Endothelial cell of umbilical vein (primary cell): ENCODE measurements at places on chromosomes 4 and X. TPM values are rescaled to one million over a fixed set of nuclear protein-coding genes. Genes with fewer than 3 reads are reported as not detected.
A peak's percentile ranks its signal among the peaks of the same experiment; 100 is the strongest.

DNA sequence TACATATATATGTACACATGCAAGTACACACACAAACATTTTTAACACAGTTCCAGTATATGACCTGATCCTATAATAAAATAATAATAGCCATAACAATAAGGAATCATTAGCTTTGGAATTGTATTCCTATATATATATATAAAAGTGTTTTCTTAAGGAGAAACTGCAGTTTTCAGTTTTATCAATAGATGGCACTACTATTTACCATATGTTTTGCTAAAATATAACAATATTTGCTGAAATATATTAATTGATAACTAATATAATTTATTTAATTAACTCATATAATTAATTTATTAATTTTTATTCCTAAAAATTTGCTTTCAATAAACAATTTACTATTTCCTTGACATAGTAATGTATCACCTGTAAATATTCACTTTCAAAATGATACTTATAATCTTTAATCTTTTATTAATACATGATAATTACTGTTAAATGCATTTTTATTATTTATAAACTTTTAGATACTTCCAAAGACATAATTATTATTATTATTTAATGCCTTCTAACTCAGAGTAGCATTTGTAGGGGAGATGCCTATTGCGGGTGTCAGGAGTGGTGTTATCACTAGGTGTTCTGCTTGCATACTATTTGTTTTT, 599.5 kb downstream of the FSTL5 start:
- peak; percentile 17 for DNase-seq

DNA sequence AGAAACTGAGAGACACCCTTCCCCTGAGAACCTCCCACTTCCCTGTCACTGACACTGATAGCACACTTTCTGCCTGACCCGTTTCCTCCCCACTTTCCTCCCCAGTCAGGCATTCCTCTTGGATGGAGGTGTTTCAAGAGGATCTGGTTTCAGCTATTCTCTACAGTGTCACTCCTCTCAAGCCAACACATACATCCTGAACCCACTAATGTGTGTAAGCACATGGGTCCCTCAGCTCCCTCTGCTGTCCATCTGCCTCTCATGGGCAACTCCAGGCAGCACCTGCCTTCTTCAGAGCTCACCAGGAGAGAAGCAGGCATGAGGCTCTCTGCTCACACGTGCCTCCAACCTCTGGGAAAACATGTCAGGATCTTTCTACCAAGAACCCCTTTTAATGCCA, 207.6 kb downstream of the NAF1 start:
- no peak for DNase-seq

- peak; percentile 91 for DNase-seq
Observed at GRCh38 chr4:183335369-183335940, 13.2 kb upstream of the CLDN24 start.

GRCh38 chrX:23936180-23936579, 28.4 kb downstream of the CXorf58 start:
- DNase-seq: no peak

- no peak for DNase-seq
Observed at GRCh38 chr4:3434881-3435685, 6.7 kb upstream of the HGFAC start.

- peak; percentile 54 for DNase-seq
Observed at GRCh38 chrX:102835504-102836146, 101.4 kb upstream of the RAB40AL start.

GRCh38 chrX:150621652-150622051, 53.2 kb downstream of the MTM1 start:
- DNase-seq: no peak

DNA sequence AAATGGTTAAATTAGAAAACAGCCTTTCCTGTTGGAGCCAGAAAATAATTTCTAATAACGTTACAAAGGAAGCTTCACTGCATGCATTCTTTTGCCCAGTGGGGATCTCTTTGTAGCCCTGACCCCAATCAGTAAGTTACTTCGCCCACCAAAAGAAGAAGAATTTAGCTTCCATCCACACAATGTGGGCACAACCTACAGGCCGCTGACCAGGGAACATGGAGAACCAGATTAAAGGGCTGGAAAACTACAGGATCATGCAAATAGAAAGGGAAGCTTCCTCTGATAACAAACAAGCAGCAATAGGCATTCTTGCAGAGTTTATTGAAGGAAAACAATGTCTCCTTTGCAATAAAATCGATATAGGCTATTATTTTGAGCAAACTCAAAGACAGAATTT, 21.3 kb upstream of the TSPAN5 start:
- peak; percentile 38 for DNase-seq

GRCh38 chr4:72323227-72323626, 245.8 kb downstream of the ADAMTS3 start:
- DNase-seq: no peak

DNA sequence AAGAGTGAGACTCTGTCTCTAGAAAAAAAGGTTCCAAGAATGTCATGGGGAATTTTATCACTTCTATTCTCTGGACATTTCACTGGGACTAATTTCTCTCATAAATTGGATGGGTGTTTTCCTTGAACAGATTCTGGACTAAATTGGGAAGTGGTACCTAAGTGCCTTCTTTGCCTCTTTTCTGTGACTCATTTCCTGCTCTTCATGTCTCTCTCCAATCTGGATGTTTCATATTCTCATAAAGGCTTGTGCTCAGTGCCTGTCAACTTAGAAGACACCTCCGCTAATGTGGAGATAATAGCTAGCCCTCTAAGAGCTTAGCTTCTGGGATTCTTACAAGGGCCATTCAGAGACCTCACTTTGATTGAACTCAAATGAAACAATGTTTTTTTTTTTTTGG, 38.0 kb upstream of the IGFBP7 start:
- DNase-seq: no peak

DNA sequence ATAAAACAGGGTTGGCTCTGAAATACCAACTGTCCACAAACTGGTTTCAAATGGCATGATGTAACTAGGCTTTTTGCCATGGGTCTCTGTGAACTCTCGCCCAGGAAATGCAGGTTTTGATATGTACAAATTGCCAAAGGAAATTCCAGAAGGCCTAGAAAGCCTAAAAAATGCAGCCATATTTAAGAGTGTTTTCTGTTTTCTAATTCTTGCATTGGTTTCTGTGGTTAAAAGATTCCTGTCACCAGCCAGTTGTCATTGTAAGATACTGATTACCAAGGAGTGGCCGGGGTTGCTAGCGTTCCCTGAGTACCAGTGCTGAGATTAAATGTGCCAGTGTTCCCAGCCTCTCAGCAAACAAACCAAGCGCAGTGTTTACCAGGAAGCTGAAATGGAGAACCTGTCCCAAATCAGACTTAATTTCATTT, 53.9 kb upstream of the SORBS2 start:
- no peak for DNase-seq

DNA sequence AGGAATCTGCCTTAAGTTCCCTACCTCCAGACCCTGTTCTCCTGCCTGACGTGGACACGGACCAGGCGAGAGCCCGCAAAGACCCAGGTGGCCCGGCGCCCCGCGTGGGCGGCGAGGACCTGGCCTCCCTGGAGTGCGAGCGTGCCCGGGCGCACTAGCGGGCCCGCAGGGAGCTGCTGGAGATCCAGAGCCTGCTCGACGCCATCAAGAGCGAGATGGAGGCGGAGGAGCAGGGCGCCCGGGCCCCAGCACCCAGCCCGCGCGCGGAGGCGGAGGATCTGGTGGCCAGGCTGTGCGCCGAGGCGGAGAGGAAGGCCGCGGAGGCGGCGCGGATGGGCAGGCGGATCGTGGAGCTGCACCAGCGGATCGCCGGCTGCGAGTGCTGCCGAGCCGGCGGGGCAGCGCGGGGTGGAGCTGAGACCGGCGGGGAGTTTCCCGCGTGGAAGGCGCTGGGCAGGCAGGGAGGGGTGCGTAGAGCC, 18.2 kb downstream of the MRFAP1 start:
- DNase-seq: peak; percentile 31

GRCh38 chr4:140344101-140344500, 29.3 kb upstream of the SCOC start:
- DNase-seq: no peak

The RHOXF2 gene
- not detected in 2 replicates for polyA plus RNA-seq

The HSD17B11 gene
- polyA plus RNA-seq: 7.5 and 10.7 TPM in 2 replicates

The VCX3B gene
- not detected in 2 replicates for polyA plus RNA-seq

The SSX2 gene
- not detected in 2 replicates for polyA plus RNA-seq

The TECRL gene
- polyA plus RNA-seq: not detected in 2 replicates

The DRP2 gene
- 0.13 and 0.17 TPM in 2 replicates for polyA plus RNA-seq

The BANK1 gene
- polyA plus RNA-seq: 0.13 and 0.32 TPM in 2 replicates

The EDA gene
- polyA plus RNA-seq: 0.29 and 0.37 TPM in 2 replicates

The KCTD8 gene
- polyA plus RNA-seq: 0.36 and 0.60 TPM in 2 replicates

The S100G gene
- not detected in 2 replicates for polyA plus RNA-seq

The PLP1 gene
- polyA plus RNA-seq: not detected in 2 replicates
